GF-D8 (cell line): ENCODE measurements at places on chromosomes 16 and 17.

GRCh38 chr17:16969931-16970906, 1.7 kb downstream of the TNFRSF13B start:
- no peak for DNase-seq

DNA sequence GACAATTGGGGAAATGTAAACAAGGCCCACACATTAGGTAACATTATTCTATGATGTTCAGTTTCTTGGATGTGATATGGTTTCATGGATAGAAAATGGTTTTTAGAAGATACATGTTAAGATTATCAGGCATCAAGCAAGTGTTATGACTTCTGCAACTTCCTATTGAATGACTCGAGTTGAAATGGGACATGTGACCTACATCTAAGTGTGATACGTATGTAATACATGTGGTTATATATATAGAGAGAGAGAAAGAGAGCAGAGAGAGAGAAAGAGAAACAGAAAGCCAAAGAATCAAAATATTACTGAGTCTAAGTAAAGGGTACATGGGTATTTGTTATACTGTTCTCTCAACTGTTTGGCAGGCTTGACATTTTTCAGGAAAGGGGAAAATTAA, 1.7 kb downstream of the TMEM170A start:
- no peak for DNase-seq

- no peak for DNase-seq
Observed at GRCh38 chr16:56428091-56428490, 2.7 kb upstream of the AMFR start.

DNA sequence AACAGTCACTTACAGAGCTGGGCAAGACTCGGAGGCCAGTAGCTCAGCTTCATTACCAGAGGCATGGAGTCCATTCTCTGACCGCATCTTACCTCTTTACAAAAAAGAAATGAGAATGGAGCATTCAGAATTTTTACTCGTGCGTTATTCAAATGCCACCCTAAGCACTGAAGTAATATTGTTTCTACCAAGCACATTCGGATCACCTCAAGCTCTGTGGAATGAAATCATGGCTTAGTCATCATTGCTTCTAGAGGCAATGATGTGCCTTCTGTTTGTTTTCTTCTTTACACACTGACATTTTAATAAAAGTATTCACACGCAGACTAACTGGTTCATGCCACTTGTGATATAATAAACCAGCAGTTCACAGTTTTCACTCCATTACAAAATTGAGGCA, 206.8 kb downstream of the PHKB start:
- DNase-seq: no peak

GRCh38 chr17:58706351-58707140, 14.1 kb downstream of the RAD51C start:
- no peak for DNase-seq

GRCh38 chr16:25855818-25856217, 164.1 kb downstream of the HS3ST4 start:
- no peak for DNase-seq

DNA sequence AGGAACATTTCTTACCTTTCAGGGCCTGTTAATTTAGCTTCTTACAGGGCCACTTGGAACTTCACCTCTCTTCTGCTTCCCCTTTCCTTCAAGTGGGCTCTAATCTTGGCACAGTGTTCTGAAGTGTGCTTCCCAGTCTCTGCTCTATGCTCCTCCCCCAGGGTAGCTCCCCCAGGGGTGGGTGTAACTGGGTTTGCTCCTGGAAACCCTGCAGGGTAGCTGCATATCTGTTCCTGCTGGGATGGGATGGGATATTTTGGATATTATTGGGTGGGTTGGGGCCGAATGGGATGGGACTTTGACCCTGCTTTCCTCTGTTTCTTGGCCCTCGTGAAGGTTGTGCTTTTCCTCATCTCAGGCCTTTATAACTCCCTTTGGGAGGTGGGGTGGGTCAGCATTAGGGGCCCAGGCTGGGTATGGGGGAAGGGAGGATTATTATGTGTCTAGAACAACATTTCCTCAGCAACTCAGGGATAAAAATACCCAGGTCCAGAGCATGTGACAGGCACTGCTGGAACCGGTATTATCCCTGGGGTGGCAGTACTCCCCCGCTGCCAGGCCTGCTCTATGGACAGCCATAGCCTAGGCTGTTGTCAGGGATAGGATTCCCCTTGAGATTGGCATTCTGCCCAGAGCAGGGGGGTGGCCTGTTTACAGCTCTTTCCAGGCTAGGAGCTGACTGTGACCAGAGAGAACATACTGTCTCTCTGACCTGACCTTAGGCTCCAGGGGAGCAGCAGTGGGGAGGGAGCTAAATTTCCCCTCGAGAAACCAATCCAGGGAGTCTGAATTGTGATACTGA, 5.0 kb downstream of the NFE2L1 start:
- no peak for DNase-seq

- DNase-seq: no peak
Observed at GRCh38 chr16:87576171-87576570, 26.1 kb upstream of the JPH3 start.

DNA sequence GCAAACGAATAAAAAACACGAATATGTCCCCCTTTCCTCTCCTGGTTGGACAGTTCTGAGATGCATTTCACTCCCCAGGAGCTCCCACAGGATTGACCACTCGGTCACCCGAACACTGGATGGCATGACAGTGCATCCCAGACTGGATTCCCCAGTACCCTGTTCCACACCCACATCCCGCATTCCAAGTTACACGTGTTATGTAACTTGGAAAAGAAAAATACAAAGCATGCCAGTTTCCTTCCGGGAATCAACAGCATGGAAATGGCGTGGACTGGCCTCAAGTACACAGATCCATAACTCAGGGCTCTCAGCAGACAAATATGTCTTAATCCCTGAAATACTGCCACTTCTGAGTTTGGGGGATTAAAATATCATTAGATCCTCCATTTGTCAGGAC, 12.6 kb upstream of the KLHL36 start:
- DNase-seq: no peak

DNA sequence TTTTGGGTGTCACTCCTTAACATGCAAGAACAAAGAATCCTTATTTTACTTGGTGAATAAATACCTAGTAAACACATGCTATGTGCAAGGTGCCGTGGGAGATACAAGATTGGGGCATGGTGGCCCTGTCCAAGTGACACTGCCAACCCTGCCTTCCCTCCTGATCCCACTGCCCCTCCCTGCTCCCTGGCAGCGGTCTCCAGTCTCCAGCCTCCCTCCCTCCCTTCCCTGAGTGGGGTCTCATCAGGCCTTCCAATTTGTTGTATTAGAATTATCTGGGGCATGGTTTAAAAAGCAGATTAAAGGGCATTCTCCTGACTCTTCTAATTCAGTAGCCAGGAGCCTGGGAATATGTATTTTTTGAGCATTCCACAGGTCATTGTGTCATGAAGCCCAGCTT, 12.5 kb upstream of the TMED6 start:
- no peak for DNase-seq

DNA sequence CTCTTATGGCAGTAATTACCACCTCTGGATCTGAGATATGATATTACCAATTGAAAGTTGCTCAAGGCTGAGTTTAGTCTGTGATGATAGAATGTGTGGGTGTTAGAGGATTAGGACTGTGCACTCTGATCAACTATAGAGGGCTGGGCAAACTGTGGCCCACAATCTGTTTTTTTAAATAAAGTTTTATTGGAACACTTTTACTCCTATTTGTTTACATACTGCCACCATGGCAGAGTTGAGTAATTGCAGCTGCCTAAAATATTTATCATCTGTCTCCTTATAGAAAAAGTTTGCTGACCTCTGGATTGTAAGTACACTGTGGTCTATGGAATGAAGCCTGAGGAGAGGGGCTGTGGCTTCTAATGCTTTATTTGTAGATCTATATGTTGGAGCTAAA, 71.5 kb upstream of the N4BP1 start:
- DNase-seq: no peak

- DNase-seq: no peak
Observed at GRCh38 chr16:12245921-12246720, 269.6 kb downstream of the SNX29 start.

DNA sequence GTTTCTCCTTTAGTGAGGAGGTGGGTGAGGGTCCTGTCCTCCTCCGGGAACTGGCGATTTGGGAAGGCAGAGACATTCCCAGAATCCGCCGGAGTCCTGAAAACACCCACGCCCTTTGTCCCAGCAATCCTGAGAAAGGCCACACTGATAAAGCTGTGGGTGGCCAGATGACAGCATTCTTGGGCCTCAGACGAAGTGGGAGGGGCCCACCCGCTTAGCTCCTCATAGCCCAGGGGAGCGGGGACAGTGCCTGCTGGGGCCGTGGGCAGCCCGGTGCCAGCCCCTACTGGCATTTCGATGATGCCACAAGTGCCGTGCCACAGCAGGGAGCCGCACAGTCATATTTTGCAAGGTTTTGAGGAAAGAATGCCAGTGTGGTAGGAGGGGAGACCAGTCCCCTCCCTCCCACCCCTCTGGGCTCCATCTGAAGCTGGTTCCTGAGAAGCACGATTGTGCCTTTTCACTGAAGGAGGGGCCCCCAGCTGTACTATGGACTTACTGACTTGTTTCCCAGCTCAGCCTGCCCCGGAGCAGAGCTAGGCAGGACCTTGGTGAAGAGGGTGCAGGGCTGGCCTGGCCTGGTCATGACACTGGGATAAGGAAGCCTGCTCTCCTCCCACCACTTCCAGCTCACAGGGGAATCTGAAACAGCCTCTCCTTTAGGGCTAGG, 20.9 kb upstream of the MPRIP start:
- DNase-seq: no peak
